ENCODE measurements at places on chromosomes 2 and 18.

- DNase-seq: no peak
Observed at GRCh38 chr2:76008001-76008702, 297.4 kb upstream of the GCFC2 start.

DNA sequence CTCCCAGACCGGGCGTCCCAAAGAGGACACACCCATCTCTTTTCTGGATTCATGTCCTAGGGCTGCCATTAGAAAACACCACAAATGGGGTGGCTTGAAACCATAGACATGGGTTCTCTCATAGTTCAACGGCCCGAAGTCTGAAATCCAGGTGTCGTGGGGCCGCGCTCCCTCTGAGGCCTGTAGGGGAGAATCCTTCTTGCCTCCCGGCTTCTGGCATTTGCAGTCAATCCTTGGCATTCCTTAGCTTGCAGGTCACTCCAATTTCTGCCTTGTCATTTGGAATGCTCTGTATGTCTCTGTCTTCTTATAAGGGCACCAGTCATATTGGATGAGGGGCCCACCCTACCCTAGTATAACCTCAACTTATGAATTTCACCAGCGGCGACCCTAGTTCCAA, 65.1 kb downstream of the CYB5A start:
- DNase-seq: no peak

- no peak for DNase-seq
Observed at GRCh38 chr2:153354377-153354776, 124.2 kb downstream of the RPRM start.

- no peak for DNase-seq
Observed at GRCh38 chr2:152694161-152694661, 23.1 kb downstream of the PRPF40A start.

GRCh38 chr2:172856606-172857005, 121.0 kb downstream of the RAPGEF4 start:
- no peak for DNase-seq

GRCh38 chr2:179855673-179856072, 5.7 kb downstream of the ZNF385B start:
- no peak for DNase-seq

GRCh38 chr2:20626698-20627513, 24.0 kb downstream of the HS1BP3 start:
- no peak for DNase-seq

- no peak for DNase-seq
Observed at GRCh38 chr2:133821107-133821760, 253.0 kb upstream of the NCKAP5 start.

DNA sequence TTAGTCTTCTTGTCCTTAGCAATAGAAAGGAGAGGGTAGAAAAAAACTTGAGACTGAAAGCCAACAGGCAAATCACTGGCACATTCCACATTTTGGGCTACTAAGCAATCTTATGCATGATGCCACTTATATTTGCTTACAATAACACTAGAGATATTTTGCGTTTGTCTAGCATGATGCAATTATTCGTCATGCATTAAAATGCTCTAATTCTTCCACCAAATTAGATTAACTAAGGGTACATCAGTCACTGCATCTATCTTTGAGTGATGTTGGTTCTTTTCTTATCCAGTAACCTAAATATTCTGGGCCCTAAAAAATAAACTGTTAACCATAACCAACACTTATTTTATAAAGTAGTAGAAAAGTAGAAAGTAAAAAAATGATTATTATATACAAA, 1311.7 kb upstream of the CDH2 start:
- no peak for DNase-seq

- no peak for DNase-seq
Observed at GRCh38 chr2:71467180-71467815, 13.9 kb downstream of the DYSF start.

GRCh38 chr2:122390406-122390805, 635.0 kb downstream of the TSN start:
- no peak for DNase-seq

GRCh38 chr2:77512507-77512906, 9.7 kb downstream of the LRRTM4 start:
- no peak for DNase-seq

DNA sequence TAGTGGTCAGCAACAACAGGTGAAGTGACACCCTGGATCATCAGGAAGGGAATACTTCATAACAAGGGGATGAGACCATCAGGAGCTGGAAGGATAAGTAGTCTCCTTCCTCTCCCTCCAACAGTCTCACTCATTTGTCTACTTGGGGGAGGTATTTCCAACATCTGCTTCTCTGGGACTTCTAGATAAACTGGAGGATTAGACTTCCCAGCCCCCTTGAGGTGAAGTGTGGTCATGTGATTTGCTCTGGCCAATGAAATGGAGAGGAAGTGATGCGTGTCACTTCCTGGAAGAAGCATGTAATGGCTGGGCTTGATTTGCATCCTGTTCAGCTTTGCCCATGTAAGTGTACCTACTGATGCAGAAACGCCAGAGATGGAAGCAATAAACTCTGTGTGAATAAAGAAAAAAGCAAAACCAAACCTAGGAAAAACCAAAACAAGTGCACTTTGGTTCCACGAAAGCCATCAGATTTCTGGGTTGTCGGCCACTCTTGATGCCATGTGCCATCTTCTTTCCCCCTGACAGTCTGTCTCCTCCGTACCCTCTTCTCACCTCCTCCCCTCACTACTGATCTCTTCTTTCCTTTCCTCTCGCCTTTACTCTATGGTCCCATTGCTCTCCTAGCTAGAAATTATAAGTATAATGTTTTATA, 76.1 kb upstream of the DNMT3A start:
- no peak for DNase-seq

GRCh38 chr2:177843188-177843587, 229.4 kb downstream of the PDE11A start:
- no peak for DNase-seq

GRCh38 chr2:69581774-69582581, 61.6 kb downstream of the AAK1 start:
- no peak for DNase-seq

Measured in COR-L47 (cell line).